MG63 (cell line): ENCODE measurements at places on chromosomes 12 and 14. TPM values are rescaled to one million over a fixed set of nuclear protein-coding genes. Genes with fewer than 3 reads are reported as not detected.

DNA sequence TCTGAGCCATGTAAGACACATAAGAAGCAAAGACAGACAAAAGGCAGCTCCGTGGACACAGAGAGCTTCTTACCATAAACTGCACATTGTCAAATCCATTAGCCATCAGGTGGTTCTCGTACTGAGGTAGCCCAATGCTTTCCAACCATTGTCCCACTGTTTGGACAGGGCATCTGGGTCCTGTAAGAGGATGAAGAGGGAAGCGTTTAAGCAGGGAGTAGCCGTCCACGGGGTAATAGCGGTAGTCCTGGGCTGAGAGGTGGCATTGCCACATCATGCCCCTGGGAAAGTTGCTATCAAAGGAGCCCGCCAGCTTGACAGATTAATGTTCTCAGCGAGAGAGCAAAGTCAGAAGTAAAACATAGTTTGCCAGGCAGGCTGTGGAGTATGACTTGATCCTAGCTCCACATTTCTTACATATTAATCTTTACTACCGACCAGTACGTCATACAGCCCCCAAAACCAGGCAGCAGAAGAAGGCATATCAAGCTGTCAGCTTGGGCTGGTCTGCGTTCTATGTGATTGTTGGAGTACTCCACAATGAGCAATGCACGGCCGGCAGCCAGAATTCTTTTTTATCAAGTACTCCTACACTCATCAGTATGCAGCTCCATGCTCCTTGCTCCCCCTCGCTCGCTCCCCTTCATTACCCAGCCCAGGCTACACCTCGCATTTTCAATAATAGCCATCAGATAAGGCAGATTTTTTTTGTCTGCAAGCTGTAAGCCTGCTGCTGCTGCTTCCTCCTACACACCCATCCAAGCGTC, 493.2 kb upstream of the GARIN6 start:
- no peak for DNase-seq

GRCh38 chr14:103808403-103809001, 38.9 kb downstream of the PPP1R13B start:
- DNase-seq, result peak; percentile 59

DNA sequence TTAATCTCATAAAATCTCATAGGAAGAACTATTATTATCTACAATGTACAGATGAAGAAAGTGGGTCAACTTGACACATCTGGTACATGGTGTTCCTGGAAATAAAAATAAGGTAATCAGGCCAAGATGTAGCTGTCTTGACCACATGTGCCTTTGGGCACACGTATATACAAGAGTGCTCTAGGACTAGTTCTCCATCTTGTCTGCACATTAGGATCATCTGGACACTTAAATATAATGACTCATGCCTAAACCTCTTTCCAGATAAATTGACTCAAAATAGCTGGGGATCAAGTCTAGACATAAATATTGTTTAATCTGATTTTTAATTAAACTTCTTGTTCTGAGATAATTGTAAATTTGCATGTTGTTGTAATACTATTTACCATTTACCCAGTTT, 182.6 kb downstream of the CNTN1 start:
- no peak for DNase-seq

DNA sequence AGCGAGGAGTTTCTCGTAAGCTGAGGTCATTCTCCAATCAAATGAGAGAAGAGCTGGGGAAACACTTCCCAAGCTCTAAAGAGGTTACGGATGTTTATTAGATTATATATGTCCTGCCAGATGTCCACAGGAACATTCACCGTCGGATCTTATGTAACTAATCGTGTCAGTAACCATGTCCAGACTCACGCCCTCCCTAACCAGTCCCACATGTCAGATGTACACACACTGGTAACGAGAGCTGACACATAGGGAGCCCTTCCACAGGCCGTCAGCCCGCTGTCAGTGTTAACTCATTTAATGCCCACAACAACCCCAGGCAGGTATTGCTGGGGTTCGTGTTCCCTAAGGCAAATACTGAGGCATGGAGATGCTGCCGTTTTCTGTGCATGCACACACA, 223.7 kb upstream of the RTL1 start:
- no peak for DNase-seq

DNA sequence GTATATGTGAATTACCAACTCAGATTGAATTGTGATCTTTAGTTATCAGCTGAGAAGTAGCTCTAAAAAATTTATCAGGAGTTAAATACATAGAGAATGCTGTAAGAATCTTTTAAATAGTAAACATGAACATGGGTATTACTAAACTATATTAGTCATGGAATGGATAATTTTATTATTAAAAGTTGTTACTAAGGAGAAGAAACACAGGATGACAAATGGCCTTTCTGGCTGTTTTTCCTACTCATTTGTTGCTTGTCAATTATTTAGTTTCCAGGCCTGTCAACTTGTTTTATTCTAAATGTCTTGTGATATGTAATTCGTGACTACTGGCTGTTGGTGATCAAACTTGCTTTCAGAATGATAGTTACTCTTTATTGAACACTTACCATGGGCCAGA, 58.7 kb downstream of the KTN1 start:
- no peak for DNase-seq

- no peak for DNase-seq
Observed at GRCh38 chr12:32534698-32535097, 135.3 kb downstream of the FGD4 start.

GRCh38 chr12:120356567-120357030, 12.4 kb downstream of the MSI1 start:
- peak; percentile 84 for DNase-seq

- DNase-seq, result no peak
Observed at GRCh38 chr12:132006056-132006680, 56.4 kb downstream of the EP400 start.

DNA sequence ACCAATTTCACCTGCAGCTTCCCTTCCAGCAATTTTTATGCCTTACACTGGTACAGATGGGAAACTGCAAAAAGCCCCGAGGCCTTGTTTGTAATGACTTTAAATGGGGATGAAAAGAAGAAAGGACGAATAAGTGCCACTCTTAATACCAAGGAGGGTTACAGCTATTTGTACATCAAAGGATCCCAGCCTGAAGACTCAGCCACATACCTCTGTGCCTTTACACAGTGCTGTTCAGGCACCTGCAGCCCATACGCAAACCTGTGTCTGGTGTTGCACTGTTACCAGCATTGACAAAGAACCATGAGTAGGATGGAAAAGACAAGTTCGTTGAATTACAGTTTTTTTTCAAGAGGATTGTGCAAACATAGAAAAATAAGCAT, 432.0 kb upstream of the OR4E1 start:
- DNase-seq, result no peak

- DNase-seq, result peak; percentile 23
Observed at GRCh38 chr12:122336015-122336946, 70.0 kb upstream of the VPS33A start.

DNA sequence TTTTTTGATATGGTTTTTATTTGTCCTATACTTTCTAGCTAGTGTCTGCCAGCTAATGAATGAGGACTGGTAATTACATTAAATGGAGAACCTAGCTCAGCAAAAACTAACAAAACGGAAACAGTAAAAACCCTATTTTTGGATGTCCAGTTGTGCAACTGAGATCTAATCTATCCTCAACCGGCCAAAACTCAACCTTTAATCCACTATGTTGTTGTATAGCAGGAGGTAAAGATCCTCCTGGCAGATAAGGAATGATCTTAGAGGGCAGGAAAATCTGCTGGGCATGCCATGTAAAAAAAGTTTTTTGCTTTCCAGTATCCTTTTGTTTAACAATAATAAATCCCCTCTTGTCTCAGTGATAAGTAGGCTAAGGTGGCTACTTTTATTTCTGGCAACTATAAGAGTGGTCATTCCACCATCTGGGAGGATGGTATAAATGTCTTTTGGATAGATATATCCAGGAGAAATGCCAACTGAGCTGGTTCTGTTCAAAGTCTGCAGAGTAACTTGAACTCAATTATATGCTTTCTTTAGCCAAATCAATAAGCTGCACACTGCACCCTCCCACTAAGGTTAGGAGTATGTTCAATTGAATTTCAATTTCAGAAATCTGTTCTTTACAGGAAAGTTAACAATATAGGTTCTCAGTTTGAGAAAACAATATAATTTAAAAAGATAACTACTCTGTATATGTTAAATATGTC, 40.1 kb downstream of the WASHC3 start:
- no peak for DNase-seq

DNA sequence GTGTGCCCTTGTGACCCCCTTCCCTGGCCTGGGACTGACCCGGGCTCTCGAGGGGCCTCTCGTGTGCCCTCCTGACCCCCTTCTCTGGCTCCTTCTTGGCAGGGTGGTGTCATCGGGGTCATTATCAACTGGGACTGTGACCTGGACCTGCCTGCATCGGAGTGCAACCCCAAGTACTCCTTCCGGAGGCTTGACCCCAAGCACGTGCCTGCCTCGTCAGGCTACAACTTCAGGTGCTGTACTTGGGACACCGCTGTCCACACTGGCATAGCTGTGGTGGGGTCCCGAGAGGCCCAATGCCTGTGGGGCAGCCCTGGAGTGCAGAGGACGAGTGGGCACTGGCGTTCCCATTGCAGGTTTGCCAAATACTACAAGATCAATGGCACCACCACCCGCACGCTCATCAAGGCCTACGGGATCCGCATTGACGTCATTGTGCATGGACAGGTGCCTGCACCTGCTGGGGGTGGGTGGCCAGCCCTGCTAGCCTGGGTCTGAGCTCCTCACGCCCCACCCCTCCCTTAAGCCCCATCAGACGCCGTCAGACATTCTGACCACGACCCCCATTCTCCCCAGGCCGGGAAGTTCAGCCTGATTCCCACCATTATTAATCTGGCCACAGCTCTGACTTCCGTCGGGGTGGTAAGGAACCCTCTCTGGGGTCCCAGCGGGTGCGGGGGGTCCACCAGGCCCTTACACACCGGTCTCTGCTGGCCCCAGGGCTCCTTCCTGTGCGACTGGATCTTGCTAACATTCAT, 2.5 kb downstream of the P2RX2 start:
- no peak for DNase-seq

GRCh38 chr12:72136792-72137191, 135.4 kb upstream of the TRHDE start:
- no peak for DNase-seq

DNA sequence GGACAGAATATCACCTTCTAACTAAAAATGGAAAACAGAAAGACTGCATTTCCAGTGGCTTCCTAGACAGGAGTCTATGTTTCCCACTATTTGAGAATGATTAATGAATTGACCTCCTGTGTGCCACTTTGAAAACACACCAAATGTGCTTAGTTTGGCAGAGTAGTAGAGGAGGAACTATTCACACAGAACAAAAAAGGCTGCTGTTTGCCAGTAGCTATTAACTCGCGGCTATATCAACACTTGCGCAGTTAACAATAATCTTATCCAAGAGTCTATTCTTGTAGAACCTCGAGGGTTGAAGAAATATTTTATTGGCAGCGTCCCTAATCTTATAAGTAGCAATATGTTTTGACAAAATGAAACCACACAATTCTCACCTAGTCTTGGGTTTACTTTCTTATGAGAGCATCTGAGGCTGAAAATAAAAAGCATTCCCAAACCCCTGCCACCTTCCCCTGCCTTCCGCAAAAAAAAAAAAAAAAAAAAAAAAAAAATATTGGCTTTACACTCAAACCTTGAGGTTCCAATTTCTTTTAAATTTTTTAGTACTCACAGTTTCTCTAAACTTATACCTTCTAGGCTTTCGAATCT, 127.3 kb upstream of the FLRT2 start:
- no peak for DNase-seq

- DNase-seq, result no peak
Observed at GRCh38 chr14:69091006-69091405, 61.9 kb downstream of the DCAF5 start.

- no peak for DNase-seq
Observed at GRCh38 chr14:34623506-34623905, 6.4 kb downstream of the SNX6 start.

GRCh38 chr12:75825686-75826085, 205.9 kb downstream of the PHLDA1 start:
- DNase-seq, result no peak

DNA sequence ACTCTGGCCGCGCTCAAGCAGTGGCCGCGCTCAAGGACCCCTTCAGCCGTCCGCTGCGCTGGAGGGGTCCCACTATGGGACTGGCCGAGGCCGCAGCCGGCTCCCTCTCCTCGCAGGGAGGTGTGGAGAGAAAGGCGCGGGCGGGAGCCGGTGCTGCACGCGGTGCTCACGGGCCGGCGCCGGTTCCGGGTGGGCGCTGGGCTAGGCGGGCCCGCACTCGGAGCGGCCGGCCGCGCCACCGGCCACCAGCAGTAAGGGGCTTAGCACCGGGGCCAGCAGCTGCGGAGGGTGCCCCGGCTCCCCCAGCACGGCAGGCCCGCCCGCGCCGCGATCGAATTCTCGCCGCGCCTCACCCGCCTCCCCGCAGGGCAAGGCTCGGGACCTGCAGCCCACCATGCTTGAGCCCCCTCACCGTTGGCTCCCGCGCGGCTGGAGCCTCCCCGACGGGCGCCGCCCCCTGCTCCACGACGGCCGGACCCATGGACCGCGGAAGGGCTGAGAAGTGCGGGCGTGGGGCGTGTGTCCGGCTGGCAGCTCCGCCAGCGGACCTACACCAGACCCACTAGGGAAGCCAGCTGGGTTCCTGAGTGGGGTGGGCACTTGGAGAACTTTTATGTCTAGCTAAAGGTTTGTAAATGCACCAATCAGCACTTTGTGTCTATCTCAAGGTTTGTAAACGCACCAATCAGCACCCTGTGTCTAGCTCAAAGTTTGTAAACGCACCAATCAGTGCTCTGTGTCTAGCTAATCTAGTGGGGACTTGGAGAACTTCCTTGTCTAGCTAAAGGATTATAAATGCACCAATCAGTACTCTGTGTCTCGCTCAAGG, 49.5 kb downstream of the KLHL28 start:
- DNase-seq, result no peak

GRCh38 chr12:71661977-71662530, 1.6 kb downstream of the ZFC3H1 start:
- no peak for DNase-seq

The TC2N gene
- 0.53 TPM in 1 of 2 replicates, not detected in the other for total RNA-seq

The OVCH1 gene
- not detected in 2 replicates for total RNA-seq

The CCDC198 gene
- not detected in 2 replicates for total RNA-seq

The RNASE3 gene
- not detected in 2 replicates for total RNA-seq

The CABP1 gene
- not detected in 2 replicates for total RNA-seq

The MUCL1 gene
- not detected in 2 replicates for total RNA-seq

The OR6C76 gene
- total RNA-seq, result not detected in 2 replicates

The OR4K2 gene
- total RNA-seq, result not detected in 2 replicates

The NINJ2 gene
- 3.1 TPM in 1 of 2 replicates, not detected in the other for total RNA-seq

The TMTC1 gene
- total RNA-seq, result 9.5 and 10.2 TPM in 2 replicates

The KIF5A gene
- not detected in 2 replicates for total RNA-seq
